ENCODE measurements at places on chromosomes 11 and 22.

DNA sequence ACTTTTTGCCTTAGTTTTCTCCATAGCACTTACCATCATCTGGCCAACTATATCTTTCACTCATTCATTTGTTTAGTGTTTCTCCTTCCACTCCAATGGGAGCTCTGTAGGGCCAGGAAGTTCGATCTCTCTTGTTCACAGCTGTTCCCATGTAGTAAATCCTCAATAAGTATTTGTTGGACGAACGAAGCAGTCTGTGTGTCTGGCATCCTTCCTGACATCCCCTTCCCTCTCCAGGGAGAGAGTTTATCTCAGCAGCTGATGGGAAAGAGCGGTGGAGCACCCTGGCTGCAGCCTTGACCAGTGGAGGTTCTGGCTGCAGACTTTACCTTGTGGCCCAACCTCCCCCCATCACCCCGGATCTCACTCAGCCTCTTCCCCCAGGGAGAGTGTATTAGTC, 141.7 kb downstream of the CHST1 start:
- no peak for DNase-seq

- DNase-seq, result no peak
Observed at GRCh38 chr22:26927821-26928220, 270.4 kb downstream of the MIAT start.

GRCh38 chr11:115276191-115276590, 228.0 kb downstream of the CADM1 start:
- no peak for DNase-seq

DNA sequence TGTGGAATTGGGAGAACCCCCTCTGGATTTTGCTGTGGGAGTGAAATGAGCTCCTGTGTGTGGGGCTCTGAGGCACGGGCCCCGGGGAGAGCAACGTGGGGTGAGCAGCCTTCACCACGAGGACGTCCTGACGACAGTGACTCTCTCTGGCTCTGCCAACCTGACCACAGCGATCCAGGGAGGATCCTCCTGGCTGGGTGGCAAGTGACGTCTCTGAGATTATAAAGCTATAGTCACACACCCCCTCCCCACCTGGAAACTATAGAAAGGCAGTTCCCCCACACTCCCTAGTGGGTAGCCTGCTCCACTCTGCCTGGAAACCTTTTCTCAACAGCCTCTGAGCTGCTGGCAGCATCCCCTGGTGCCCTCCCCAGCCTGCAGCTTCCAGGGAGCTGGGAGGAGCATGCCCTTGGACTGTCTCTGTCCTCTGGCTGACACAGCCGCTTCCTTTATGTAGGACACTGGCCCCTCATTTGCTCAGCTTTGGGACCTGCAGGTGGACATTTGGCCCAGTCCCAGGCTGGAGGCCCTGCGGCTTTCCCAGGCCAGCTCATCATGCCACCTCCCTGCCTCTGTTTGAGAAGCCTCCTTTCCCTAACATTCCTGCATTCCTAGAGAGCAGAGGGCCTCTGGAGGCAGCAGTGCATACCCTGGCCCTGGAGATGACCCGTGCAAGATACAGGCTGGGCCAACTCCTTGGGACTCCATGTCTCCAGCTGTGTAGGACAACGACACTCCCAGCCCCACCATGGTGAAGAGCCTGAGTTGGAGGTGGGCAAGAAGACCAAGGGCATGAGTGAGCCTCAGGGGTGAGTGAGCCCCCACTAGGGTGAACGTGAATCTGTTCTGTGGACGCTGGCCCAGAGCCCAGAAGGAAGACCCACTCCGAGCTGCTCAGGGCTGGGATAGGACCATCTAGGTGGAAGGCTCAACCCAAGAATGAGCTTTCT, 314.0 kb downstream of the NTM start:
- DNase-seq, result no peak

- no peak for DNase-seq
Observed at GRCh38 chr22:35051013-35051535, 14.9 kb upstream of the ISX start.

- DNase-seq, result no peak
Observed at GRCh38 chr11:135008412-135008811, 596.4 kb upstream of the B3GAT1 start.

DNA sequence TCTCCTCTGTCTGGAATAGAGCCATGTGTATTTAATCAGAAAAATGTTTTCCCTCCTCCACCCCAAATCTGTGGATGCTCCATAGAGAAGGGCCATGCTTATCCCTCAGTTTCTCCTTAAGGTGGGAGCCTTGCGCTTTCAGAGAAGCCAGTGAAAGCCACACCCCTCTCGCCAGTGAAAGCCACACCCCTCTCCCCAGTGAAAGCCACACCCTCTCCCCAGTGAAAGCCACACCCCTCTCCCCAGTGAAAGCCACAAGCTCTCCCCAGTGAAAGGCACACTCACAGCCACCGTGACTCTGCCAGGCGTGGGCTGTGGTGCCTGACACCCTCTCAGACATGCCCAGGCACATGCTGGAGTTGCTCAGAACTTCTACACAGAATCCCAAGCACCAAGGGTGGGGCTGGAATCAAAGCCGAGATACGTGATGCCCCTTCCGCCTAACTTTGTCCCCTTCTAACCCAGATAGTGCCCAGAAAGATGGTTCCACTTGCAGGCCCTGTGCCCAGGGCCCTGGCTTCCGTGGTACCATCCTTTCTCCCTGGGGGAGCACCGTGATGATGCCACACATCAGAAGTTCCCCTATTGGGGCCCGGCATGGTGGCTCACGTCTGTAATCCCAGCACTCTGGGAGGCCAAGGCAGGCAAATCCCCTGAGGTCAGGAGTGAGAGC, 16.5 kb upstream of the PRR5 start:
- DNase-seq, result peak; percentile 74

DNA sequence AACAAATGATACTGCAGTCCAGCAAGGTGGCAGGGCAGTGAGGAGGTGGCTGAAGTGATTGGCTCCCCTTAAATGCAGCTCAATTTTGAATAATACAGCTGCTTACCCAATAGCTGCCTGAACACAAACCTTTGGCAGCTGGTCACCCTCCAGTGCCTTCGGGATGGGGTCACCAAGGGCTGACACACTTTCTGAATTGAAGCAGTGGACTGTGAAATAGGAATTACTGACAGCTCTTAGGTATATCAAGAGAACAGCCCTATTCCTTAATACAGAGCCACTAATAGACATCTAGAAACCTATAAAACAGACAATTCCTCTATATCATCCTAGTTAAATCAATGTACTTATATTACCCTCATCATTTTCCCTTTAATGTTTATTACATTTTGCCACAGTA, 474.2 kb upstream of the KIRREL3 start:
- no peak for DNase-seq

- no peak for DNase-seq
Observed at GRCh38 chr11:80519596-80520506, 1079.0 kb upstream of the TENM4 start.

DNA sequence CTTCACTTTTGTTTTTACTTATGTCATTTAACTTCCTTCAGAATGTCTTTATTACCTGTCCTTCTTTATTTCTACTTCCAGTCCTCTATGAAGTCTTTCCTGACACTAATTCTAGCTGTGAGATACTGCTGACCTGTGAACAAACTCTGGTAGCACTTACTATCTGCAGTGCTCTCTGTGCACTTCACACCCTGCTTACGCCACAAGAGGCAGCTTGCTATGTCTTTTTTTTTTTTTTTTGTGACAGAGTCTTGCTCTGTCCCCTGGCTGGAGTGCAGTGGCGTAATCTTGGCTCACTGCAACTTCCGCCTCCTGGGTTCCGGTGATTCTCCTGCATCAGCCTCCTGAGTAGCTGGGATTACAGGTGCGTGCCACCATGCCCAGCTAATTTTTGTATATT, 10.7 kb downstream of the STIM1 start:
- no peak for DNase-seq

- DNase-seq, result no peak
Observed at GRCh38 chr22:42948294-42948693, 66.7 kb downstream of the PACSIN2 start.

DNA sequence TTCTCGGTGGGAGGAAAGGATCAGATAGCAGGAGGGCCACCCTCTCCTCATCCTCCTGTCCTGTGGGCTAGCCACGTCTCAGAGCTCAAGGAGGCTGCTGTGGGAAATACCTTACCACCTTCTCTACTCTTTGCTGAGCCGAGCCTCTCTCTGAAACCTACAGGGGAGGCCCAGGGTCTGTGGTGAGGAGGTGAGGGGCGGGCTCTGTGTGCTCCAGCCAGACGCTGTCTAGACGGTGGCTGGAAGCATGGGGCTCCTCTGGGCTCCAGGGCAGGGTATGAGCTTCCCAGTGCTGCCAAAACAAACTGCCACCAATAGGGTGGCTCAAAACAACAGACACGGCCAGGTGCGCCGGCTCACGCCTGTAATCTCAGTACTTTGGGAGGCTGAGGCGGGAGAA, 5.5 kb upstream of the TMPRSS6 start:
- no peak for DNase-seq

DNA sequence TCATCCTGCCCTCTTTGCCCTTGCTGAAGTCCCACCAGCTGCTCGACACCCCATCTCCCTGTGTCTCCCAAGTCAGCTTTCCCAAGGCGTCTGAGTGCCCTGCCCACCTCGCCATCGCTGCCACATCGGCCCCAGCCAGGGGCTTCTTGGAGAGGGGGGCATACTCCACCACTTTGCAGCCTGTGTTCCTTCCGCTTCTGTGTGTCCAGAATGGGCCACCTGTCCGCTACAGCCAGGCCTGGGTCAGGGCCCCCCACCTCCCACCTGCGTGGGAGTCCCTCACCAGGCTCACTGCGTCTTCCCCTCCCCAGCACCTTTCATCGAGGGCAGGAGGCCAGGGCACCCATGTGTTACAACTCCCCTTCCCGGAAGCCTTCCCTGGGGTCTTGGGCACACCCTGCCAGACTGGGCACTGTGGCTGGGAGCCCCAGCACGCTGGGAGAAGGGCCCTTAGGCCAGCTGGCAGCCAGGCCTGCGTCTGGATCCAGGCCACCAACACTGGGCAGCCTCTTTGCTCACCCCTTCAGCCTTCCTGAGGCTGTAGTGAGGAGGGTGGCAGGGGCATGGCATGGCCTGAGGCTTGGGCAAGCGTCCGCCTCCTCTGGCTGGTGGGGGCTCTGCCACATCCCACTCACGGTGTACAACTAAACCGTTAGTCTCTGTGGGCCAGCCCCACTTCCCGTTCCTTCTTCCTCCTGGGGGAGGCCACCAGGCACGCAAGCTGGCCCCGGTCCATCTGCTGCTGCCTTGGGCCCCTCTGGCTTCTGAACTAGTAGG, 13.4 kb downstream of the CPT1A start:
- DNase-seq, result no peak

DNA sequence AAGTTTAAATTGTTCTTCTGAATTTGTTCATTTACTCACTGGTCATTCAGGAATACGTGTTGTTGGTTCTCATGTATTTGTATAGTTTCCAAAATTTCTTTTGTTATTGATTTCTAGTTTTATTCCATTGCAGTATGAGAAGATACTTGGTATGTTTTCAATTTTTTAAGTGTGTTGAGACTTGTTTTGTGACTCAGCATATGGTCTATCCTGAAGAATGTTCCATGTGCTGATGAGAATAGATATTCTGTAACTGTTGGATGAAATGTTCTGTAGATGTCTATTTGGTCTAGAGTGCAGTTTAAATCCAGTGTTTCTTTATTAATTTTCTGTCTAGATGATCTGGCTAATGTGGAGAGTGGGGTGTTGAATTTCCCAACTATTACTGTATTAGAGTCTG, 23.5 kb downstream of the CFAP300 start:
- DNase-seq, result no peak

DNA sequence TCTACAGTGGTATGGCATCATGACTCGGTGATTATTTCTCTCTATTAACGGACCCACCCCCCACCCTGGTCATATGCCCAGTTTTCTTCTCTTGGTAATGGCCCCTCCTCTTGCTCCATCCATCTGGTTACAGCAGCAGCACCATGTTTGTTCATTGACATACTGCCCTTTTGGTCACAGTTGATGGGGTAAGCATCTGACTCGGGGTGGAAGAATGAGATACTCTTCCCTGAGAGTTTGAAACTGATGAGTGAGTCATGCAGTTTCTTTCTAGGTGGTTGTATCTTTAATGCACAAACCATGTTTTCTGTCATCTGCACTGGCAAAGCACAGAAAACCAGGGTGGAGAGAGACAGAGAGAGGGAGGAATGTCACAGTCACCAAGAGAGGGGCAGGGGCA, 126.0 kb downstream of the SYN3 start:
- no peak for DNase-seq

GRCh38 chr22:41742918-41743317, 43.6 kb downstream of the MEI1 start:
- DNase-seq, result no peak

Data from stimulated activated CD4-positive, alpha-beta T cell treated with anti-CD3 and anti-CD28 coated beads, Interleukin-4, amount 100 ng/mL, for 48 hours (primary cell).